ENCODE measurements at places on chromosomes 6 and 20. TPM values are rescaled to one million over a fixed set of nuclear protein-coding genes. Genes with fewer than 3 reads are reported as not detected.

- no peak for DNase-seq
Measured at GRCh38 chr20:47154089-47154488, 202.4 kb downstream of the ZMYND8 start.

- DNase-seq: no peak
Measured at GRCh38 chr6:109475625-109476024, 7.4 kb downstream of the ZBTB24 start.

- no peak for DNase-seq
Measured at GRCh38 chr6:40738551-40739193, 151.5 kb upstream of the LRFN2 start.

- no peak for DNase-seq
Measured at GRCh38 chr20:39850821-39851330, 838.2 kb downstream of the MAFB start.

DNA sequence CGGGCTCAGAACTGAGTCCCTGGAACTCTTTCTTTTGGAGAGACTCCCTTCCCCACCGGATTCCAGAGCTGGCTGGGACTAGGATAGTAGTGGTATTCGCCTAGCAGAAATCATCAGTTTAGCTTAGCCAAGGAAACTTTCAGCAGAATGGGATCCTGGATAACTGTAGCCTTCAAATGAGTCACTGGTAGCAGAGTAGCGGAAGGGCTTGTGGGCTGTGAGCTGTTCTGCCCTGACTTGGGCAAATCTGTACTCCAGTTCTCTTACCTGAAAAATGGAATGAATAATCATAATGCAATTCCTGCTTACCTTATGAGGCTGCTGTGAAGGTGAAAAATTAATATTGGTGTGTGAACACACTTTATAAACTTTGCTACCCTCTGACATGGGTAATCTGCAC is 244.3 kb upstream of the CHD6 start:
- no peak for DNase-seq

DNA sequence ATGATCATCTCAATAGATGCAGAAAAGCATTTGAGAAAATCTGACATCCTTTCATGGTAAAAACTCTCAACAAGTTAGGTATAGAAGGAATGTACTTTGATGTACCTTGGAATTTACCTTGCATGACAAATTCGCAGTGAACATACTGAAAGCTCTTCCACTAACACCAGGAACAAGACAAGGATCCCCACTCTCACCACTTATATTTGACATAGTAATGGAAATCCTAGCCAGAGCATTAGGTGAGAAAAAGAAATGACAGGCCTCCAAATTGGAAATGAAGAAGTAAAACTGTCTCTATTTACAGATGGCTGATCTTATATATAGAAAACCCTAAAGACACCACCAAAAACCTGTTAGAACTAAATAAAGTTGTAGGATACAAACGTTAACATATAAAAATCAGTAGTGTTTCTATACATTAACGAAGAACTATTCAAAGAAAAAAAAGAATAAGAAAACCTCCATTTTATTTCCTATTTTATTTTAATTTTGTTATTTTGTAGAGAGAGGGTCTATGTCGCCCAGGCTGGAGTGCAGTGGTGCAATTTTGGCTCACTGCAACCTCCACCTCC is 26.9 kb downstream of the PCNA start:
- DNase-seq: no peak

GRCh38 chr6:95142661-95143335 is 434.5 kb upstream of the MANEA start:
- DNase-seq: no peak

DNA sequence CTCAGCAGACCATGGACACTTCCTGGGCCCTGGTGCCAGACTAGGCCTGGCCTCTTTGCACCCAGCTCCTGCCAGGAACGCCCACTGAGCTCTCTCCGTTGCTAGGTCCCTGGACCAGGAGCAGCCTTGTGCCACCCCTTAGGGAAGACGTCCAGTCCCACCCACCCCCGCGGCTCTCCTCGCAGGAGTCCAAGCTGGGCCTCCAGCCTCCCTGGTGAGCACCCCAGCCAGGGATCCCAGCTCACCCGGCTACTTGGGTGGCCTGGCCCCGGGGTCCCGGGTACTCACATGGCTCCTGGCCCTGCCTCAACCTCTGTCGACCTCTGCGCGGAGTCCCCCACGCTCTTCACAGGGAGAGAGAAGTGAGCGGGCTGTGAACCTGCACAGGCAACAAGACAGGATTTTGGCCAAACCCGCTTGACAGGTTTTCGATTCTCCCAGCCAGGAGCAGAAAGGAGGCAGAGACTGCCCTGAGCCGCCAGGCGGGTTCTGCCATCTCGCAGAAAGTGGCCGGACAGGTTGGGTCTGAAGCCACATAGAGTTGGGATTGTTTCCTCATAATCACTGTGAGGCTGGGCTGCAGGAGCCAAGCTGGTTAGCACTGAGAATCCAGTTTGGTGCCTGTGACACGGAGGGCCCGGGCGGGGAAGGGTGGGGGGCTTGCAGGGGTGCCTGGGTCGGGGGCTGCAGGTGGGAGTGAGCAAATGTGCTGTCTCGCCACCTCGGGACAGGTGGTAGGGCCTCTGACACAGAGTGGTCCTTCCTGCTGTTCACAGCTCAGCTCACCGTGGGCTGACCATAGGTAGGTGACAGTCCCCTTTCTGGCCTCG is at the start of gene RBBP8NL:
Gene RBBP8NL (minus strand): TSS at position 368 of the 830 bp plus-strand sequence. CDS start 7,892 bp downstream, outside the sequence.
- peak; percentile 80 for DNase-seq

DNA sequence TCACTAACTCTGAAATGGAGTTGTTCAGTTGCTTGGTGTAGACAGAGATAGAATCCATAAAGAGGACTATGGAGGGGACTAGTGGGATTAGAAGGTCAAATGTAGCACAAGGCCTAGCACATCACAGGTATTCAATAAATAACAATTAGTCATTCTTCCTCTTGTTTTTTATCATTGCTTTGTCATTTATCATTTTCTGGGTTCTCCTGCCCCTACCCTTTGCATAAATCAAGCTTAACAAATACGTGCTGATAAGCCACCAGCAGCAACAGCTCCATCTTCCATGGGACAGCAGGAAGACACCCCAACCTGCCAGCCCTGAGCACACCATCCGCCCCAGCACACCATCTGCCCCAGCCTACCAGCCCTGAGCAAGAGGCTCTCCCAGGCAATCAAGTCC is 23.1 kb downstream of the TRAM2 start:
- no peak for DNase-seq

DNA sequence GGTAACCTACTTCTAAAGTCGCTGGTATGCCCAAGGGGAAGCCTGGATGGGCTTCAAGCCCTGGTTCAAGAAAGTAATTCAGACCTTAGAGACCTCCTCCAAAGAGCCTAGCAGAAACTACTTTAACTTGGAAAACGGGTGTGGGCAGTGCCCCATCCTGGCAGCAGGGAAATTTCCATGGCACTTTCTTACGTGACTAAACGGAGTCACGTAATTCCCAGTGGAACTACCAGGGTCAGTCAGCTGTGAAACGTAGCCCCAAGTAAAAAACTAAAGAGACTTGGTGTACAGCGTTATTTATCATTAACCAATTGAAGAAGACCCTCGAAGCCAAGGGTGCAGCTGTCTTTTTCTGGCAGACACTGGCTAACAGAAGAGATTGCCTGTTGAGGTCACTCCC is 114.0 kb downstream of the RCAN2 start:
- DNase-seq: peak; percentile 48

GRCh38 chr6:72642435-72642834 is 20.6 kb downstream of the KCNQ5 start:
- no peak for DNase-seq

DNA sequence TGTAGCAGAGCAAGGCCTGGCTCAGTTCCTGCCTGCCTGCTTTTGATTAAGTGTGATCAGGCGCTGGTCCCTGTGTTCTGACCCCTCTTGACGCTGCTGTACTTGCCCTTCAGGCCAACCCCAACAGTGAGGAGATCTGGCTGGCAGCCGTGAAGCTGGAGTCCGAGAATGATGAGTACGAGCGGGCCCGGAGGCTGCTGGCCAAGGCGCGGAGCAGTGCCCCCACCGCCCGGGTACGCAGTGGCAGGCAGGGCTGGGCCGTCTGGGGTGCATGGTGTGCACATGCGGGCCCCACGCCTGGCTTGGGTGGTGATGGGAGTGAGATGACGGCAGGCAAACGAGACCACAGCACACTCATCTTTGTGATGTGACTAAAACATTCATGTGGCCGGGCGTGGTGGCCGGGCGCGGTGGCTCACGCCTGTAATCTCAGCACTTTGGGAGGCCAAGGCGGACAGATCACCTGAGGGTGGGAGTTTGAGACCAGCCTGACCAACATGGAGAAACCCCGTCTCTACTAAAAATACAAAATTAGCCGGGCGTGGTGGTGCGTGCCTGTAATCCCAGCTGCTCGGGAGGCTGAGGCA is 10.1 kb upstream of the C20orf204 start:
- no peak for DNase-seq

DNA sequence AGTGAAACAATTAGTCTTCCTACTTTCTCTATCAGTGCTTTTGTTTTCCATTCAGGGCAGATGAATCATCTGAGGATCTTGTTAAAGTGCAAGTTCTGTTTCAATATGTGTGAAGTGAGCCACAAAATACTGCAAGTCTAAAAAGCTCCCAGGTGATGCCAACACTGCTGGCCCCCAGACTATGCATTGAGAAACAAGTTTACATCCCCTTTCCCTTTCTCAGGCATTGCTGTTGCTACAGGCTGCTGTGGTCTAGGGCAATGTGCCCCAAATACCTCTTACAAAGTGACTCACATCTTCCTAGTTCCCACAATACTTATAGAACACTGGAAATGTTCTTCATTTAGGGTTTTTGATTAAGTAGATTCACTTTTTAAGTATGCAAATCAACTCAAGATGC is 31.8 kb downstream of the ABRACL start:
- DNase-seq: no peak

DNA sequence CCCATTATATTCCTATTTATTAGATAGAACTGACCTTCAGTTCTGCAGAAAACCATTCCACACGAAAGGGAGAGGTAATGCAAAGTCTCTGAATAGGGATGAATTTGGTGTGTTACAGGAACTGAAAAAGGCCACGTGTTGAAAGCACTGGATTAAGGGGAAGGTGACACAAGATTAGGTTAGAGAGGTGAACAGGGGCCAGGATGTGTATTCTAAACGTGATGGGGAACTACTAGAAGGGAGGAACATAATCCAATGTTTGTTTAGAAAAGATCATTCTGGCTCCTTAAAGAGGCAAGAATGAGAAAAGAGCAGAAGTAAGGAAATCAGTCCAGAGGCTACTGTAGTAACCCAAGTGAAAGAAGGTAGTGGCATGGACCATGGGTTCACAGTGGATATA is 6.3 kb upstream of the ZKSCAN8 start:
- DNase-seq: no peak

GRCh38 chr6:16121339-16121738 is 7.5 kb upstream of the MYLIP start:
- DNase-seq: no peak

- no peak for DNase-seq
Measured at GRCh38 chr6:34182751-34183531, 37.1 kb upstream of the GRM4 start.

DNA sequence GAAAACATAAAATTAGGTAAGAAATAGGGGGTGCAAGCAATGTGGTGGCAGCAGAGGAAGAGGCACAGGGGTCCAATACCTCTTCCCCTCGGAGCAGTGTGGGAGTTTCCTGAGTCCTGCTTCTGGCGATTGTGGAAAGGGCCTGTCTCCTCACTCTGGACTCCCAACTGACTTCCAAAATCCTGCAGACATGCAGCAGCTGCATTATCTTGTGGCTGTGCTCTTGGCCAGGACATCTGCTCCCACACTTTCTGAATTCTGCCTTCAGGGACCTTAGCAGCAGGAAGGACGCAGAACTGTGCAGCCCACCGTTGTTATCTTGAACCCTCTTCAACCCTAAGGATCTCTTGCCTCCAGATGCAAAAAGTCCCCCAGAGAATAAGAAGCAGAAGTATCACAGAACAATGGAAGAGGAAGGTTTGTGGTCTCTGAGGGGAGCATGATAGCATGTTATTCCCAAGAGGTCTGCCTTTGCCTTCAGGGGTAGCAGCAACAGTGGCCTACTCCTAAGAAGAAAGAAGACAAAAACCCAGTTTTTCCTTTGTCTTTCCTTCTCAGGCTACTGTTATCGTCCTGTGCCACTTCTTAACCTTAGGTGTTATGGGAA is 102.5 kb upstream of the EMILIN3 start:
- DNase-seq: peak; percentile 39

GRCh38 chr6:136174510-136174909 is 75.6 kb downstream of the MTFR2 start:
- DNase-seq: no peak

DNA sequence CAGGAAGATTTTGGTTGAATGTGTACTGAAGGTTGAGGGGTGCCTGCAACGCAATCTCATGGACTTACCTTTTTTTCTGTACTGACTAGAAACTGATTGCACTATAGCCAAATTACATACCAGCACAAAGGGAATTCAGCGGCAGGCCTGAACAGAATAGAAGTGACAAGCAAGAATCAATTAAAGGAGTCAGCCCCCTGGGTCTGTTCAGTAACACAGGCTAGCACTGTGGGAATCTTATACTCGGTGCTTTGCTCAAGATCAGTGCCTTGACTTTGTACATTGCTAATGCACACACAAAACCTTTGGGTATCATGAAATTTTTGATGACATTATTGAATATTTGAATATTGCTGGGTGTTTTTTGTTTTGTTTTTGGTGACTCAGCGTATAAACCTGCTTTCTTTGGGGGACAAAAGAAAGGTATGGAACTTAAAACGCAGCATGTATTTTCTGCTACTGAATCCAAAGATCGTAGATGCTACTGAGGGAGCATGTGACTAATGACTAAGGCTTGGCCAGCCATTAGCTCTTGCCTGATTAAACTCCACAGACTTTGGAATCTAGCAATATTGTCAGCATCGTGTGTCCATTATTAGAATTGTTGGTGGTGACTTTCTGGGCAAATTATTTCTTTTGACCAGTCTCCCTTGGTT is 236.6 kb downstream of the ARID1B start:
- no peak for DNase-seq

GRCh38 chr20:44069203-44070011 is 117.6 kb downstream of the JPH2 start:
- DNase-seq: no peak

DNA sequence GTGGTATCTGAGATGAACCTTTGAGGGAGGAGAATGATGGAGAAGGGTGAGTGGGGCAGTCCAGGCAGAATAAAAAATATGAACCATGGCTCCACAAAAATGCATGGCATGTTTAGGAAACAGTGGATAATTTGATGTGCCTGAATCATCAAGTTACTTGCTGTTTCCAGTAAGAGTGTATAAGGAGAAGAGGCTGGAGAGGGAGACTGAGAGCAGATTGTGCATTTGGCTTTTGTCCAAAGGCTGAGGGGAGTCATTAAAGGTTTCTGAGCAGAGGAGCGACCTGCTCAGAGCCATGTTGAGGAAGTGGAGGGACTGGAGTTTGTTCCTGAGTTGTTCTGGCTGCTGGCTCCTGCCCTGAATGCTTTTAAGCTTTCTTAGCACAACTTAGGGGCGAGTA is 6.1 kb downstream of the MMP24 start:
- no peak for DNase-seq

Gene EXOC2
- 39.6 TPM for total RNA-seq

Gene GABRR1
- 0.41 TPM for total RNA-seq

Gene RFX6
- total RNA-seq: not detected

Gene TFEB
- 30.7 TPM for total RNA-seq

Gene LY6G6F
- 0.82 TPM for total RNA-seq

Gene RIMS4
- total RNA-seq: 3.7 TPM

Gene MMUT
- total RNA-seq: 33.4 TPM

Gene MAS1
- not detected for total RNA-seq

Gene CLVS2
- 0.10 TPM for total RNA-seq

Gene BEND6
- 4.9 TPM for total RNA-seq

Gene ANGPT4
- total RNA-seq: not detected

Gene MEP1A
- not detected for total RNA-seq
